ENCODE measurements at places on chromosomes 13 and 19.

- DNase-seq = no peak
These were observed 6.5 kb downstream of the KCTD4 start for GRCh38 chr13:45194081-45194939.

- DNase-seq = peak; percentile 18
These were observed 493 bp downstream of the YIPF2 start for GRCh38 chr19:10927730-10928562.

DNA sequence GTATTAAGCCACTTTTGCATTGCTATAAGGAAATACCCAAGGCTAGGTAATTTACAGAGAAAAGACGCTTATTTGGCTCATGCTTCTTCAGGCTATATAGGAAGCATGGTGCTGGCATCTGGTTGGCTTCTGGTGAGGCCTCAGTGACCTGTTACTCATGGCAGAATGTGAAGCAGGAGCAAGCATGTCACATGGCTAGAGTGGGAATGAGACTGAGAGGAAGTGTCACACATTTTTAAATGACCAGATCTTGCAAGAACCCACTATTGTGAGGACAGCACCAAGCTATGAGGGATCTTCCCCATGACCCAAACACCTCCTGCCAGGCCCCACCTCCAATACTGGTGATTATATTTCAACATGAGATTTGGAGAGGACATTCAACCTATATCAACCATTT, 25.7 kb upstream of the IGFL4 start:
- DNase-seq = no peak

DNA sequence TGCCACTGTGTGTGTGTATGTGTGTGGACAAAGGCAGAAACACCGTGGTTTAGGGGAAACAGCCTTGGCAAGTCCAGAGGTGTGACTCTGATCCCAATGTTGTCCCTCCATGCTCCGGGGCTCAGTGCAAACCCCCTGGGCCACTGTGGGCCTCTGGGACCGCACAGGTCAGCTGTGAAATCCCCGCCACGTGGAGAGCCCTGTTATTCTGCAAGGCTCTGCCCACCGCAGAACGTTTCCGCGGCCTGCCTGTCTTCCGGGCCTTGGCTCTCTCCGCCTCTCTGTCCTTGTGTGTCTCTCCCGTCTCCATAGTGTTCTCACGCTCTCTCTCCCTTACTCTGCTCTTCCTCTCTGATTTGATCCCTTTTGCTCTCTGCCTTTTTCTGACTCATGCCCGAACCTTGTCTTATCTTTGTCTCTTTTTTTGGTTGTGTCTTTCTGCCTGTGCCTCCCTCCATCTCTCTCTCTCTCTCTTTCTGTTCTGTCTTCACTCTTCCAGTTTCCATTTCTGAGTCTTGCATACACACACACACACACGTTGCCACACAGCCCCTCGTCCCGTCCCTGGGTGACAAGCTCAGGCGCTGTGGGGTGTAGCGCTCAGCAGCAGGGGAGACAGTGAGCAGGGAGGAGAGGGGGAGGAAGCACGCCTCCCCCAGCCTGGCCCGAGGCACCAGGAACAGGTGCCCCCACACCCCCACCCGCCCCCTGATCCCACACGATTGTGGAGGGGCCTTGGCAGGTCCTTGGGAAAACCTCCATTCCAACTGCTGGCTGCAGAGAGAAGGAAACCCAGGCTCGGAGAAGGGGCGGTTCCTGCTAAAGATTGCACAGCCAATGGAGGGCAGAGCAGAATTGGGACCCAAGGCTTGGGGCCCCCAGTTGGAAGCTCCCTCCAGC, 3.0 kb downstream of the TTYH1 start:
- peak; percentile 33 for DNase-seq

DNA sequence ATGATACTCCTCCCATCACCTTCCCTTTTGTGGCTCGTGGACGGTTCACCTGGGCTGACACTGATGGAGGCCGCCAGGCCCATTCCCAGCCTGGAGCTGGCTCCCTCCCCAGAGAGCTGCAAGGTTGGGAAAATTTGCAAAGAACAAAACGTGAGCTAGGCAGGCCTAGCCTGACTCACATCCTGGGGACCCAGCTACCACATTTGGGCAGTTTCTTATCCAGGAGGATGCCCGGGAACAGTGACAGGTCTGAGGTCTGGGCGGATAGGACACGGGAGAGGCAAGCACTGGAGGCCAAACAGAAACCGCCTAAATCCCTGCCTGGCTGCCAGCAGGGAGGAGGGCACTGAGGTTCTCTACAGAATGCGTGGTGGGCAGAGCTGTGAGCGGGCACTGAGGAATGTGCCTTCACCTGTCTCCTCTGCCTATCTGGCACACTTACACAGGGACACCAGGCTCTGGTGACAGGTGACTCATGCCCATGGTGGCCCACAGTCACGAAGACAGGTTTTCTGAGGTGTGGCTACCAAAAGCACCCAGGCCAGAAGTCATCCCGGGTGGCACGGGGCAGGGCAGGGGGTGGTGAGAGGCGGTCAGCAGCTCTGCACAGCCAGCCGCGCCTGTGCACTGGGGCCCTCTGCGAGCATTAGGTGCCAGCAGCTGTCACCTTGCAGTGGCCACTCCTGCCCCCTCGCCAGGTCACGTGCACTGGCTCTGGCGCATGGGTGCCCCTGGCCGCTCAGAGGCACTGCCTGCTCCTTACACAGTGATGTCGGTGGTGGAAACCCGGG, 23.2 kb downstream of the SH3GL1 start:
- no peak for DNase-seq

- DNase-seq = no peak
These were observed 178.8 kb upstream of the RFC3 start for GRCh38 chr13:33639158-33639557.

- DNase-seq = no peak
These were observed 23.3 kb downstream of the ZNF787 start for GRCh38 chr19:56097776-56098175.

DNA sequence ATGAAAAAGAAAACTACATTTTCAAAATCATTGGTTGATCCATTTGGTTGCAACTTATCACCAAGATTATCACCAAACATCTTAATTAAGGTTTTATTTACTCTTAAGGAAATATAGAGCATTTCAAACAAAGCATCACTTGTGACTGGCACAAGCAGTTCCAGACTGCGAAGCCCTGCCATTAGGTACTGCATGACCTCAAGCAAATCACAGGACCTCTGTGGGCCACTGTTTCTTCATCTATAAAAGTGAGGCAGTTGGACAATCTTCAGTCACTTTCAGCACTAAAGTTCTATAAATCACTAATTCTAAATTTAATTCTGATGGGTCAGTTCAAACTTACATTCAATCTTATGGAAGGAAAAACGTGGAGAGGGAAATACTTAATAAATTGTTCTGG, 2.0 kb downstream of the ELF1 start:
- peak; percentile 28 for DNase-seq

- no peak for DNase-seq
These were observed 39.1 kb upstream of the MTIF3 start for GRCh38 chr13:27489456-27489855.

DNA sequence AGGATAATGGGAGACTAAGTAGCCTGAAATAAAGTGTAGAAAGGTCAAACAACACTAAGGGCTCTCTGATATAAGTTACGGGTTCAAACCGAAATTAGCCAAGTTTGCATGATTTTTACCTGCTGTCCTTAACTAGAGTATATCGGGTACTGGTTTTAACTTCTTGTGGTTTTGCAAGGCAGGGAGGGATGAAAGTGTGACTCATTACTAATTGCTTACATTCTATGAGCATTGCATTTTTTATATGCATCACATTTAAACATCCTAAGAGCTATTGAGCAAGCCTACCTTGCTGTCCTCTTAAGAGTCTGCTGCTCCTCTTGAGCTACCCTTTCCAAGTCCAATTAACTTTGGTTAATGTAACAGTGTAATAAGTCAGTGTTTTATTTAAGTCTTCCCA, 415.4 kb downstream of the SLITRK5 start:
- no peak for DNase-seq

DNA sequence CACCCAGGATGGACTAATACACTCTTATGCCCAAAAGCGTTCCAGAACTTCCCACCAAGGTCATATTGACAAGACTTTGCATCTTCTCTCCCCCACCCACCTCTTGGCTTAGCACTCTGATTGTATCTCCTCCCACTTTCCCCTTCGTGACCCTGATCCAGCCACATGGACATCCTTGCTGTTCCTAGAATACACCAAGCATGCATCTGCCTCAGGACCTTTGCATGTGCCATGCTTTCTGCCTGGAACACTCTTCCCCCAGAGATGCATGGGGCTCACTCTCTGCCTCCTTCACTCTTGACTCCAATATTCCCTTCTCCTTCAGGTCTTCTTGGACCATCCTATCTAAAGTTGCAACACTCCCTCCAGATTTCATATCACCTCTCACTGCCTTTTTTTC, 16.2 kb upstream of the LAIR1 start:
- DNase-seq = no peak

DNA sequence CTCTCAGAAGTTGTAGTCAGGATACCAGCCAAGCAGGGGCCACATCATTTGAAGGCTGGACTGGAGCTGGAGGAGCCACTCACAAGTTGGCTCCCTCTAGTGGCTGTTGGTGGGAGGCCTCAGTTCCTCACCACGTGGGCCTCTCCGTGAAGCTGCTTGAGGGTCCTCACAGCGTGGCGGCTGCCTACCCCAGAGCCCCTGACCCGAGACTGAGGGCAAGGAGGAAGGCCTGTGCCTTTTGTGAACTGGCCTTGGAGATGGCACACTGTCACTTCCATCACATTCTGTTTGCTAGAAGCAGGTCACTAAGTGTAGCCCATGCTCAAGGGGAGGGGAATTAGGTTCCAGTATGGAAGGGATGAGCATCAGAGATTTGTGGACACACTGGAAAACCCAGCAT, 14.6 kb downstream of the GNA11 start:
- peak; percentile 76 for DNase-seq

DNA sequence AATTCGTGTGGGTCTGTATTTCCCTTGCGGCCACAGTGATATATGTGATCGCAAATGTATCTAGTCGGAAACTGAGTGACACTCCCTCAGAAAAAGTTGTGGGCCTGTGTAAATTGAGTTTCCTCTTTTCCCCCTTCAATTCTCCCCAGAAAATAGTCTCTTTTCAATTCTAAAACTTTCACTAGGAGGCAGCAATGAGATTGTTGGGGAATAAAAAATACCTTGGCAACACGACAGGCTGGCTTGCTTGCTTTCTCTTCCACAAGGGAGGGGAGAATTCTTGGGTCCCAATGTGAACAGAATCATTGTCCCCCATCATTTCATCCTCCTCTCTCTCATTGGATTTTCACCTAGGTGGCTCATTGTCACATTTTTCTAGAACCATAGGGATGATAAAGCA, 3.7 kb upstream of the SOX21 start:
- DNase-seq = no peak

DNA sequence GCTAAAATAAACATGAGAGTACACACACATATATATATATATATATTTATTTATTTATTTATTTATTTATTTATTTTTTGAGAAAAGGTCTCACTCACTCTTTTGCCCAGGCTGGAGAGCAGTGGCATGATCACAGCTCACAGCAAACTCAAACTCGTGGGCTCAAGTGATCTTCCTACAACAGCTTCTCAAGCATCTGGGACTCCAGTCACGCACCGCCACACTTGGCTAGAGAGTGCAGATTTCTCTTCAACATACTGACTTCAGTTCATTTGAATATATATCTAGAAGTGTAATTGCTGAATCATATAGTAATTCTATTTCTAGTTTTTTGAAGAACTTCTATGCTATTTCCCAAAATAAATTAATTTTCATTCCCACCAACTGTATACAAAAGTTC, 1711.8 kb downstream of the SLITRK5 start:
- DNase-seq = no peak

- no peak for DNase-seq
These were observed 368.0 kb downstream of the FGF14 start for GRCh38 chr13:102033857-102034331.

GRCh38 chr19:51830274-51830673, 35.3 kb downstream of the FPR3 start:
- no peak for DNase-seq

GRCh38 chr13:45928176-45928575, 76.6 kb upstream of the SIAH3 start:
- DNase-seq = no peak

- no peak for DNase-seq
These were observed 19.2 kb upstream of the ZC3H13 start for GRCh38 chr13:46071590-46072249.

GRCh38 chr13:94389604-94390351, 89.7 kb downstream of the DCT start:
- DNase-seq = no peak

- DNase-seq = peak; percentile 21
These were observed 18.5 kb downstream of the PTPRS start for GRCh38 chr19:5321851-5322681.

Data from activated CD4-positive, alpha-beta T cell treated with anti-CD3 and anti-CD28 coated beads, Interleukin-2, amount 50 U/mL, for 48 hours (primary cell).